ENCODE measurements at places on chromosomes 16 and 17.

DNA sequence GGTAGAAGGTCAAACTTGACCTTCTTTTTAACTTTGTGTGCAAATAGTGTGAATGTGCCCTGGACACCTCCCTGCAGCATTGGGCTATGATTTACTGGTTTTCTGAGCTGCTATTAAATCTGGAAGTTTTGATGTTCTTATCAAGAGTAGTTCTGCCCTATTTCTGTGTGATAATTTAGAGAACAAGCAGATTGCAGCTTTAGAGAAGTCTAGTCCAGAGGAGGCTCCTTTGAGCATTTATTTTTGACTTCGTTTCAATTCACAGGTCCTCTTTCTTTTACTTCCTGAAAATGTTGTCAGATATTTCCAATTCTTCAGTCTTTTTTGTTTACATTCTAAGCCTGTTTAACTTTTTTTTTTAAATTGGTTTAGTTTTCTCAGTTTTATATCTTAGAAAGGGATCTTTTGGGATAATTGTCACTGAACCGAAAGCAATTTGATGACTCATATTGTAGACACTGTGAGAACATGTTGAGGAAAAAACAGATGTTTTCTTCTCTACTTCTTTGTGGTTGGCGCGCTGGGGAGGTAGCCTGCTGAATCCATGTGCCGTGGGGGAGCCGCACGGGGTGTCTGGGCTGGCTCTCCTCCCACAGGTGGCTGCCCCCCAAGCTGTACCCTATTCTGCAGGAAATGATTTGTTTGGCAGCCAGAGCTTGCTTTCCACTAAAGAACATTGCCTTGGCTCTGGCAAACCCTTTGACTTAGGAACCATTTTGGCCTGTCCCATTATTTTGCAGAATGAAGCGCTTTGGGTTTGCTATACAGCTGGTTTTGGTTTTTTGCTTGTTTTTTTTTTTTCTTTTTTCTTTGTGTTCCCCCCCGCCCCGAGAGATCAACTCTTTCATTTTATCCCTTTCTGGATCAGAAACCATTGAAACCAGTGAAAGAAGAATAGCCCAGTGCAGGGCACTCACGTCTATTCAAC, 53.4 kb downstream of the MFSD11 start:
- DNase-seq = no peak

DNA sequence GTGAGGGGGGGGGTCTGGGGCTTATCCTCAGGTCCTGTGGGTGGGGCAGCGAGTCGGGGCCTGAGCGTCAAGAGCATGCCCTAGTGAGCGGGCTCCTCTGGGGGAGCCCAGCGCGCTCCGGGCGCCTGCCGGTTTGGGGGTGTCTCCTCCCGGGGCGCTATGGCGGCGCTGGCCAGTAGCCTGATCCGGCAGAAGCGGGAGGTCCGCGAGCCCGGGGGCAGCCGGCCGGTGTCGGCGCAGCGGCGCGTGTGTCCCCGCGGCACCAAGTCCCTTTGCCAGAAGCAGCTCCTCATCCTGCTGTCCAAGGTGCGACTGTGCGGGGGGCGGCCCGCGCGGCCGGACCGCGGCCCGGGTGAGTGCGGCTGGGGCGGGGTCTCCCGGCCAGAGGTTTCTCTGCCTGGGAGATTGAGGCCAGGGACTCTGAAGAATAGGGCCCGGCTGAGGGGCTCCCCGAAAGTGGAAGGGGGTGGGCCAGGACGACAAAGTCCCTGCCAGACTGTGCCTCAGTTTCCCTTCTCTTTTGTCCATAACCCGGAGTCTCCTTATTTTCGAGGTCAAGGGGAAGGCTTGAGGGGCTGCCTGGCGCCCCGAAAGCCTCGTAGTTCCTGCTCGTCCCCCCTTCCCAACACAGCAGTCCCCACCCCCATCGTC, at the start of gene FGF11:
FGF11 (plus strand) TSS at position 51 of the 651 bp plus-strand sequence; CDS start at position 160, 109 bp downstream.
- no peak for DNase-seq

DNA sequence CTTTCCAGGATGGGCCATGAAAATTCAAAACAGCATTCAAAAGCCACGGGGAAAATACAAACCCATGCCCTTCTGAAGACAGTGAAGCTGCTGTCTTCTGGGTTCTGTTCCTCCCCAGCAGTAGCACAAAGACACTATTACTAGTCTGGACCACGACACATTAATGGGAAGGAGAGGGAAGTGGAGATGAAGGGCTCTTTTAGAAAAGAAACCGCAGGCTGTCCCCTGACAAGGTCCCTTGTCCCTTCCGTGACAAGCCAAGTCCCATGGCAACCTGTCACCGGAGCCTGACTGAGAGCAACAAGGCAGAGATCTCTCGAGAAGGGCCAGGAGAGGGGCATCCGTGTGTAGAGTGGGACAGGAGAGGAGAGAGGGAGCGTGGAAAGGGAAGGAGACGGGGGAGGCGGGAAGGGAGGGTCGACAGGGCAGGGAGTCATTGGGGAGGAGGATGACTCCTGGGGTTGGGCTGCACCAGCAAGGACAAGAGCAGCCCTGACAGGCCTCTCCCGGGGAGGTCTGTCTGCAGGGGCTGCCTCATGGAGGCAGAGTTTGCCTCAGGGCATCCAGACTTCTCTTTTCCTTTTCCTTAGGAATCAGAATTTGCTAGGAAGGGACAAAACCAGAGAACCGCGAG, 436.2 kb downstream of the SLC39A11 start:
- DNase-seq = no peak

GRCh38 chr17:16406742-16407674, 8.4 kb upstream of the TRPV2 start:
- no peak for DNase-seq

- DNase-seq = no peak
Measured at GRCh38 chr17:77865112-77865611, 93.3 kb upstream of the TNRC6C start.

DNA sequence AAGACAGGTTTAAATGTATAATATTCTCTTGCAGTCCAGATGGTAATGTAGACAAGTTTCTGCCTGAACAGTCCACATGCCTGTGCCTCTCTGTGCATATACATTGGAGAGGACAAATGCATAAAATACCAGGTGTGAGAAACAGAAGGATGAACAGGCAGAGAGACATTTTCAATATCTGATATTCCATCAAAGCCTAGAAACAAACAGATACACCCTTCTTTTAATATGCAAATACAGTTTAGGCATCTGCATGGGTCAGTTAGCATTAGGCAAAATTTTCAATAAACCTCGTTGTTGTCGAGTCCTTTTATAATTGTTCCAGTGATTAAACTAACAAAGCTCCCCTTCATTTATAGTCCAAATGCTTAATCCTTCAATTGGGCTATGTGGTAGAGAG, 897 bp downstream of the OMG start:
- DNase-seq = no peak

GRCh38 chr16:88732961-88733294, 26.6 kb downstream of the CTU2 start:
- no peak for DNase-seq

- DNase-seq = no peak
Measured at GRCh38 chr16:85570735-85571562, 42.2 kb upstream of the GSE1 start.

- no peak for DNase-seq
Measured at GRCh38 chr17:48460052-48460451, 30.0 kb upstream of the SKAP1 start.

DNA sequence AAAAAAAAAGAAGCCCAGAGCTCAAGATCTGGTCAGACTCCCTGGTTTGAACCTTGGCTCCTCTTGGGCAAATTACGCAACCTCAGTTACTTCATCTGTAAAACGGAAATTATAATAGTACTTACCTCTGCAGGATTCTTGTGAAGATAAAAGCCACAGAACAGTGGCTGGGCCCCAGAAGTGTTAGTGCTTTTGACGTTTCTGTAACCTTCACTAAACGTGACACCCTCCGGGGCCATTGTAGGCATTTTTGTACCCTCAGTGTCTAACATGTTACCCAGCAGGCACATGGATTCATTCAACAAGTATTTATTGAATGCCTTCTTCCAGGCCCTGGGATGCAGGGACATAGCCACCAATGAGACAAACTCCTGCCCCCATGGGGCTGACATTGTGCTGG, 58.0 kb downstream of the PITPNC1 start:
- no peak for DNase-seq
